ENCODE measurements at places on chromosomes 1 and 21.
A peak's percentile ranks its signal among the peaks of the same experiment; 100 is the strongest.

- DNase-seq: no peak
These were observed 9.2 kb upstream of the VPS26C start for GRCh38 chr21:37276377-37276776.

- DNase-seq: peak; percentile 38
These were observed 6.3 kb downstream of the CELF3 start for GRCh38 chr1:151710187-151710840.

- peak; percentile 27 for DNase-seq
These were observed 84.8 kb downstream of the KCND3 start for GRCh38 chr1:111904478-111905218.

GRCh38 chr1:150579945-150580642, 684 bp upstream of the MCL1 start:
- DNase-seq: no peak

GRCh38 chr1:200602632-200603031, 17.9 kb downstream of the KIF14 start:
- no peak for DNase-seq

DNA sequence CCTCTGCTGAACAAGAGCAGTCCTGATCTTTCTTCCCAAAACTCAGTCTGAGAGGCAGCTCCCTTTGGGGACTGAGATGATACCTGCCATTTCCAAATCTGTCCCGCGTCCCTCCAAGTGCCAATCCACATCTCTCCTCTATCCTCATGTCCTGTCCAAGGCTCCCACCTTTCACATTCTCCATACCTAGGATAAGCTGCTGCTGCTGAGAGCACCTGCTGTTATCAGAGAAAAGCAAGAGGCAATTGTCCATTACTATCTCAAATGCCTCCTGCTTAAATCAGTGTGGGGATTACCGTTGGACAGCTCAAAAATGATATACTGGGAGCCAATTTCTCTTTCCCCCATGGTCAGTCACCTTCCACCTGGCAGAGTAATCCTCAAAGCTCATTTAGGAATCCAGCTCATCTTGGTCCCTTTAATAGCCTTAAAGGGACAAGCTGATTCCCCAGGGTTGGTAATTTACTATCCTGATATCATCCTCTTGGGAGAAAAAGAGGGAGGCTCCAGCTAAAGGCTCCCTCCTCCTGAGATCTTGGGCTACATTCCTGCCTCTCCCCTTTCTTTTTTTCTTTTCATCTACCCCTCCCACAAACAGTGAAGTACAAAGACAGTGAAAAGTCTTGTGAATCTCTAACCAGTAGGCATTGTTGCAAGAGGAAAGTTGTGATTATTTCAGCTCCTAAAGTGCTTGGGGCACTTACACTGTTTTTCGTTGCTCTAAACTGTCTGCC, 278.1 kb upstream of the CAMK1G start:
- no peak for DNase-seq

DNA sequence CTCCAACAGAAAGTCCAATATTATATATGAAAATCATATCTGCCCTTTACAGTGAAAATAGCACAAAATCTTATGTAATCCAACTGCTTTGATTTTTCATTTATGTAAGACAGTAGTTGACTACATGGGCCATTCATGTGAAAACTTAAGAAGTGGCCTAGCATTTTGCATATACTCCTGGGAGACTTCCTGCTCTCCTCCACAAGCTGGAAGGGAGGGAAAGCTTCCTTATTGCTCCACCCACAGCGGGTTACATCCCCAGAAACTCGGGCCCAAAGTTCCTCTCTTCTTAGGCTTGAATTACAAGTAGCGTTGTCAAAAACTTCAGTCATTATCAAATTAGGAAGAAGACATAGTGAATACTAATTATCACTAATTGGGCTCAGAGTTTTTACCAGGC, 29.2 kb downstream of the FYB2 start:
- no peak for DNase-seq

DNA sequence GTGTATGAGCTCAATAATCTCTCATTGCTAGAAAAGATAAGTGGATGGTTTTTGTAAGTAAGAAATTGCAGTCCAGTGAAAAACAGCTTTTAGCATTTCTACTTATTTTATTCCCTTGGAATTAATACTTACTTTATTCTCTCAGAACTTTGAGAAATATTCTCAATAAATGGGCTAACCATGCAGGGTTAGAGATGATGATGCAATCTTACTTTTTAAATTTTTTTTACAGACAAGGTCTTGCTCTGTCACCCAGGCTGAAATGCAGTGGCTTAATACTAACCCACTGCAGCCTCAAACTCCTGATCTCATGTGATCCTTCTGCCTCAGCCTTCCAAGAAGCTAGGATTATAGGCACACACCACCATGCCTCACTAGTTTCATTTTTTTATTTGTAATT, 440.8 kb upstream of the ZP4 start:
- DNase-seq: no peak

DNA sequence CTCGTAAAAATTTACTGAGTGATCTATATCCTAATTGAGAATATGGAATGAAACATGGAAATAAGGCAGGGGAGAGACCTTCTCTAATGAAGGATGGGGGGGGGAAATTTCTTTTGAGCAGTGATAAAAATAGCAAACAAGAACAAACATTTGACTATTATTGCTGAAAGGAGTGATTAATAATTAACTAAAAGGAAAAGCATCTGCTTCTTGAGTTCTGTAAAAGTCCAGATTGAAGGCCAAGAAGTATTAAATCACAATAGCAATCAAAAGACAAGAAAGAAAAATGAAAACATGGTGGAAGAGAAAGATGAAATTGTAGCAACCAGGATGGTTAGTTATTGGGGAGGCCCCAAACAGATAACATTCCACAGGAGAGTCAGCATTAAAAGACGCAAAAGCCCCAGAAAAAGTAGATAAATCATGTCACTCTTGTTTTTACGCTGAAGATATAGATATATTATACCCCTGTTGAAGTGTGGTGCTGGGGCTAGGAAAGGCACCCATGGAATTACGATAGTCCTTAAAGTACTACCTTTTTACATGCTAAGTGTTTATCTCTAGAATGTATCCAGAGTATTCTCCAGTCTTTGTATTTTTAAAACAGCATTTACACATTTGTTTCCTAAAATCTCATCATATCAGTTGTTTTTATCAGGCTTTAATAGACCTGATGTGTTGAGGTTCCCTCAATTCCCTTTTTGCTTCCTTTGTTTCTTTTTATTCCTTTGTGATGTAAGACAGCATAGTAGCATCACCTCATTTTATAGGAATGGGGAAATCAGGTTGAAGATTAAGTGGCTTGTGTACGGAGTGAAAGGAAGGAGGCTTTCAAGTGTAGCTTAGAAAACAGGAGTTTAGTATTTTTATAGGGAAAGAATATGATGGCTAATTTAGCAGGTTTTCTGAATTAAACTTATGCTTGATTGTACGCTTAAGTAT, 28.9 kb downstream of the DISP1 start:
- no peak for DNase-seq

Data from urothelium cell line (cell line).